AG04450 (cell line): ENCODE measurements at places on chromosomes 2 and 18.

DNA sequence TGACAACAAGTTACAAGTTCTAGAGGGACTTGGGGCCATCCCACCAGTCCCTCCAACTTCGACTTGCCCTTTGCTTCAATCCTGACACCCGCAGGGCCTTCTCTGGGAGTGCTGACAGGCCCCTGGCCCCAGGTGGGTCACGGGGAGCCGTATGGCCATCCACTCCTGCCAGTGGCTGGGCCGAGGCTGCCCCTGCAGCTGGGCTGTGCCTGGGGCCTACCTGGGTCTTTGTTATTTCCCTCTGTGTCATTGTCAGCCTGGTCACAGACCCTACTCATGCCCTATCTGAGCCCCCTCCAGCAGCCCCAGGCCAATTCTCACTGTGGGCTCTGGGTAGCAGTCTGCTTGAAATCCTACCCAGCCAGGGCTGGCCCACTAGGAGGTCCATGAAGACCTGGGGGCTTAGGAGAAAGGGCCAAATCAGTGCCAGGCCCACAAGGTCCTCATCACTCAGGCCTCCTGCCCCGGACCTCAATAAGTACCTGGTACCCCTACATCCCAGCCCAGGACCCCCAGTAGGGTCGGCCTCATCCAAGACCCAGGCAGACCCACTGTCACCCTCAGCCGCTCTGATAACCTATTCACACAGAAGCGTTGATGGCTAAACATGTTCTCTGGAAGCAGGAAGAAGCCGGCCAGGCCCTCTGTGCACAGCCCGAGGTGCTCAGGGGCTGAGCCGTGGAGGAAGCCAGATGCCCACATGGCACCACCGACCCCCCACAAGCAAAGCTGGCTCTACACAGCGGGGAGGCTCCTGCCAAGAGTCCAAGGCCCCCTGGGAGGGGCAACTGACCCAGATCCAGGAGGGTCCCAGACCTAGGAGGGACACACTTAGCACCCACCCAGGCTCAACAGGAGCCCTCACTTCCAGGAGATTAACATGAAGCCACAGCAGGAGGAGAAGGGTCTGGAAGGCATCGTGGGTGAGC is 57.7 kb downstream of the BIN1 start:
- DNase-seq: no peak

DNA sequence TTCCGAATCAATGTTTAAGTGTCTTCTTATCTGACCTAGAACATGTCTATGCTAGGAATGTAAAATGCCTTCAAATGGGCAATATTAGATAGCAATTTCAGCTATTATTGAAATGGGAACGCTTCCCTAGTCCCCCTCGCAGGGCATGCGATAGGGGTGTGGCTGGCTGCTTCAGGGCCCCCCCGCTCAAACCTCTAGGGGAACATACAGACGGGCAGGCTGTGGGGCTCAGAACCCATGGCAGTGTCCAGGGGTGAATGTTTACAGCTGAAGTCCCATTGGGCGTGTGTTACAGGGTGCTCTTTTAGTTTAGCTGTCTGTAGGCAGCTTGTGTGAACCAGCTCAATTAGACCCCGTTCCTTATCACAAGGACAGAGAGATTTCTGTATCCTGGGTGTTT is 315.9 kb downstream of the DSEL start:
- DNase-seq: no peak

DNA sequence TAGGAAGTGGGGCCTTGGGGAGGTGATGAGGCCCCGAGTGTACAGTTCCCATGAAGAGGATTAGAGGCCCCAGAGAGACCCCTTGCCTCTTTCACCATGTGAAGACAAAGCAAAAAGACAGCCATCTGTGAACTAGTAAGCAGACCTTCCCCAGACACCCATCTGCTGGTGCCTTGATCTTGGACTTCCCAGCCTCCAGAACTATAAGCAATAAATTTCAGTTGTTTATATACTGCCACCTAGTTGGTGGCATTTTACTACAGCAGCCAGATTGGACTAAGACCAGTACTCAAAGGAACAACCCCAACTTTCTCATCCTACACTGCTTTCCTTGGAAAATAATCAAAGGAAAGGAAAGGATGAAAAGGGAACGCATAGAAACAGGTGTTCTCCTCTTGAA is 27.9 kb upstream of the CREG2 start:
- no peak for DNase-seq

DNA sequence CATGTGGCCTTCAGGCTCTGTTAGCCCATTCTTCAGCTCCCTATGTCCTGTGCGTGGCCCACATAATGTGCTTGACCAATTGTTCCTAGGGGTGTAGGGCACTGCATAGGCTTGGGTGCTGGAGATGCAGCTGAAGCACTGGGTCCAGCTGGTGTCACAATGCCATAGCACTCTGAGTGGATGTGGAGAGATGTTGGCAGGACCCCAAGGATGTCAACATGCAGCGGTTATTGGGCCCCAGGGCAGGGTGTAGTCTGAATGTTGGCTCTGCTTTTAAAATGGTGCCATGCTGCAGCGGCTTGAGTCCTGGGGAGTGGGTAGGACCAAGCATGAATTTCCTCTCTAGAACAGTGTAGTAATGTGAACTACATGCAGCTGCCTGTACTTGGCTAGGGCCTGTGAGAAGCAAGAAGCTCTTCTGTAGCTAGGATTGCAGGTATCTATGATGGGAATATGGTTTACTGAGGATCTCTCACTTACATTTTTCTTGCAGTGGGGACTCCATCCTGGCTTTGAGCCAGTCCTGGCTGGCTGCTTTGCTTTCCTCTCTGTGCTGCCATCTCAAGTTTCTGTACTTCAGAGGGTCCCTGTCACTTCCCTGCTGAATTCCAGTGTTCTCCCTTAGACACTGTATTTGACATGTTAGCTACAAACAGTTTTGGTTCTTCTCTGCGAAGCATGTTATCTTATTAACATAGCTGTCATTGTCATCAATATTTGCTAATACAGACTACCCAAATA is 148.4 kb downstream of the CSRNP3 start:
- no peak for DNase-seq

DNA sequence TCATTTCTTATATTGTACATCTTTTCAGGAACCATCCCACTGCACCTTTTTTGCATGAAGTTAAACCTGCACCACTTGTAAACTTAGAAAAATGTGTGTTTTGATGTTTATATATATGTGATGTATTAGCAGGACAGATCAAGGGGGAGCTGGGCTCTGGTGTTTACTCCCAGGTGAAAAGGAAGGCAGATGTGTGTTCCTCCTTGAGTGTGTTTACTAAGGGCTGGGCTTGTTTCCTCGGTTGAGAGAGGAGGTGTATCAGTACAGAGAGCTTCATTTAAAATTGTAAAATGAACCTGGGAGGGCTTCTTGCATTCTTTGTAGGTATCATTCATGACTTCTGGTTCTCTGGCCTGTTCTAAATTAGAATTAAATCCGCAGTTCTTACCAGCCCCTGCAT is 14.8 kb downstream of the LPIN1 start:
- no peak for DNase-seq

GRCh38 chr18:21096760-21097159 is 14.9 kb downstream of the ROCK1 start:
- DNase-seq: no peak

- no peak for DNase-seq
Measured at GRCh38 chr2:199756743-199757142, 94.2 kb downstream of the FTCDNL1 start.

GRCh38 chr2:181788897-181789555 is 102.5 kb upstream of the ITPRID2 start:
- no peak for DNase-seq

DNA sequence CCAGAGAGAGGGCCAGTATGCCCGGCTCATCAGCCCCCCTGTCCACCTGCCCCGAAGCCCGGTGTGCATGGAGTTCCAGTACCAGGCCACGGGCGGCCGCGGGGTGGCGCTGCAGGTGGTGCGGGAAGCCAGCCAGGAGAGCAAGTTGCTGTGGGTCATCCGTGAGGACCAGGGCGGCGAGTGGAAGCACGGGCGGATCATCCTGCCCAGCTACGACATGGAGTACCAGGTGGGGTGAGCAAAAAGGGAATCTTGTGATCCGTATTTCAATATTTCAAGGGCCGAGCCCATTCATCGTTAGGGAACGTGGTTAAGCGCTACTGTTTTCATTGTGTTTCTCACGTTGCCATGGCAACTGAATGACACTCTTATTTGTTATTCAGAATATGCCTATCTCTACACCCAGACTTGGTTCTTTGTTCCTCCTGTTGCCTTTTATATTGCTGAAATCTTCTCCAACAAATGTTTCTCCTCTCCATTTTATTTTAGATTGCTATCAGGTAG is 81.5 kb downstream of the NRP2 start:
- peak; percentile 46 for DNase-seq

DNA sequence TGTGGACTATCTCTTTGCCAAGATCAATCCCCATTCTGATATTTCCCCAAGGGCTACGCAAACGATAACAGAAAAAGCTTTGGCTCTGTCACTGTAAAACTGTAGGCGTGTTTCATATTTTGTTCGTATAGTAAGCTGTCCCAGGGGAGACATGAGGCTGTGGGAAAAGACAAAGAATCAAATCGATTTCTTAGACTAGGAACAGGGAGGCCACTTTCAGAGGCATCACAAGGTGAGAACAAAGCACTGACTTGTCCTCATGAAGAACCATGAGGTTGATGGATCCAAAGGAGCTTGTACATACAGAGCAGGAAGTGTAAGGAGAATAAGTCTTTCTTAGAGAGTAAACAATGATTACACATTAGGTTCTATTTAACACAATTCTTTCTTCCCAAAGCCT is 255.7 kb downstream of the HNMT start:
- no peak for DNase-seq

DNA sequence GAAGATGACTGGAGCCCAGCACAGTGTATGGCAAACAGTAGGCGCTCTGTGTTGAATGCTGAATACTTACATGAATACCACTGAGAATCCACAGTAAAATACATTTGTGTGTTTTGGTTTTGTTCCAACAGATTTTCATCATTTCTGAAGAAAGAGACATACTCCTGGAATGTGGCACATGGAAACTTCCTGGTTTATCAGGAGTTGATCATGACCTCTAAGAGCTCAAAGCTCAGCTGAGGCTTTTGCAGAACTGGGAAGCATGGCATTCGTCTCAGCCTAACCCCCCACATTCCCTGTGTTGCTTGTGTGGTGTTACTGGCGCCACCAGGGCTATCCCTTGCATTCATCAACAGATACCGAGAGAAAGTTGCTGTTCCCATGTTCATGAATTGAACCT is 316.9 kb upstream of the REV1 start:
- peak; percentile 32 for DNase-seq

DNA sequence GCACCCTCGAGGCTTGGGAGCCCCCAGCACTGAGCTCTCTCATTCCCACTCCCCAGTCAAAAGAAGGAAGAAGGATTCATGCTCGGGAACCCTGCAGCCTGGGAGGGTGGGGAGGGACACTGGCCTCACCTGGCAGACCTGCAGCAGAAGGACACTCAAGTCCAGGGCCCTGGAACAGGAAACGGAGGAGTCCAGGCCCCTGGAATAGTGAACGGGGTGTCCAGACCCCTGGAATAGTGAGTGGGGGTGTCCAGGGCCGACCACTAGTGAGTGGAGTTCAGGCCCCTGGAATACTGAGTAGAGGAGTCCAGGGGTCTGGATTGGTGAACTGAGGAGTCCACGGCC is 292.5 kb downstream of the NDUFA10 start:
- no peak for DNase-seq

GRCh38 chr2:17573085-17573803 is 32.7 kb downstream of the VSNL1 start:
- no peak for DNase-seq

GRCh38 chr2:197889041-197889440 is 84.6 kb downstream of the PLCL1 start:
- DNase-seq: no peak

DNA sequence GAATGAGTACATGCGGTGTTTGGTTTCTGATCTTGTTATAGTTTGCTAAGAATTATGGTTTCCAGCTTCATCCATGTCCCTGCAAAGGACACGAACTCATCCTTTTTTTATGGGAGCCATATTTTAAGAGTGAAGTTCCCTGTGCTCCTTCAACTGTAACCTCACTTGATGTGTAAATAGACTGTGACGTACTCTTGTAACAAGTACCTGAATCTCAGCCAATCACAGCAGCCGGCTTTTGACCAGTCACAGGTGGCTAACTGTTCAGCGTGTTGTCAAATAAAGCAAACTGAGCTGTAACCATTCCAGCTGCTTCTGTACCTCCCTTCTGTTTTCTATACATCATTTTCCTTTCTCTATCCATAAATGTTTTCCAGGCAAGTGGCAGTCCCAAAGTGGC is 774.3 kb upstream of the HS6ST1 start:
- no peak for DNase-seq

- DNase-seq: no peak
Measured at GRCh38 chr18:48632676-48633257, 93.9 kb downstream of the CTIF start.

DNA sequence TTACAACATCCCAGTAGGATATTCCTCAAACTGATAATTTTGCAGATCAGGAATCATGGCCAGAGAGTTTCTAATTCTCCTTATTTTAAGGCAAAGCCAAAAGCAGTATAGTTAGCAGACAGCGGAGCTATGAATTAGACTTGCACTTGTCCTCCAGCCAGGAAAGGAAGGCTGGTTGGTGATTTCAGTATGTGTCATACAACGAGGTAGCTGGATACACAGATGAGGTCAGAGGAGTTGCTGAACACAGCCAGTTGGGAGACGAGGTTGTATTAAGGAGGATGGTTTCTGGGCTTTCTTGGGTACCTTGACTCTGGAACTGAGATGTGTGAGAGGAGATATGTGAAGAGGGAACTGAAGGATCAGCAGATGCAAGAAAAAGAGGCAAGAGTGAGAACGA is 185.2 kb downstream of the SOX11 start:
- DNase-seq: peak; percentile 30

DNA sequence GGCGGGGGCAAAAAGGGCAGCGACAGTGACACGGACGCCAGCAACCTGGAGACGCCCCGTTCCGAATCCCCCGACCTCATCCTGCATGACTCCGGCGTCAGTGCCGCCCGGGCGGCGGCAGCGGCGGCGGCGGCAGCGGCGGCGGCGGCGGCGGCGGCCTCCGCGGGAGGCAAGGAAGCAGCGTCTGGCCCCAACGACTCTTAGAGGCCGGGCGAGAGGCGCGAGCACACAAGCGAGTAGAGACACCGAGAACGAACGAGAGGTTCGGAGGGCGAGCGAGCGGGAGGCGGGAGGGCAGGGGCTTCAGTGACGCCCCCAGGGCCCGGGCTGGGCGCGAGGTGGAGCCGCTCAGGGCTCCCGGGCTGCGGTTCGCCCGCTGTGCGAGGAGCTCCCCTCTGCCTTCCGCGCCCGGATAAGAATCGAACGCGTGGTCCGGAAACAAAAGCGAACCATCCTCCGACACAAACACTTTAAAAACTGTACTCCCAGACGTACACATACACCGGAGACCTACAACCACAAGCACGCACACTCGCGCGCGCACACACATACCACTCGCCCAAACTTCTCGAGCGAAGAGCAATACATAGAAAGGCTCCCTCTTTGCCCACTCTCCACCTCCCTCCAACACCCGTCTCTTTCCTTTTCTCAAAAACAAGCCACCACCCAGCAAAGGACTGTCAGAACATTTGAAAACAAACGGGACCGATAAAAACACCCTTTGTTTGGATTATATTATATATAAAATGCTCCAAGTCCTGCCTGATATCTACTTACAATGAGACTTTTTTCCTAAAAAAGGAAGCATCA is 2.8 kb downstream of the SP9 start:
- DNase-seq: no peak
